NCI-H2107 (cell line): ENCODE measurements at places on chromosomes 6 and 20.
A peak's percentile ranks its signal among the peaks of the same experiment; 100 is the strongest.

DNA sequence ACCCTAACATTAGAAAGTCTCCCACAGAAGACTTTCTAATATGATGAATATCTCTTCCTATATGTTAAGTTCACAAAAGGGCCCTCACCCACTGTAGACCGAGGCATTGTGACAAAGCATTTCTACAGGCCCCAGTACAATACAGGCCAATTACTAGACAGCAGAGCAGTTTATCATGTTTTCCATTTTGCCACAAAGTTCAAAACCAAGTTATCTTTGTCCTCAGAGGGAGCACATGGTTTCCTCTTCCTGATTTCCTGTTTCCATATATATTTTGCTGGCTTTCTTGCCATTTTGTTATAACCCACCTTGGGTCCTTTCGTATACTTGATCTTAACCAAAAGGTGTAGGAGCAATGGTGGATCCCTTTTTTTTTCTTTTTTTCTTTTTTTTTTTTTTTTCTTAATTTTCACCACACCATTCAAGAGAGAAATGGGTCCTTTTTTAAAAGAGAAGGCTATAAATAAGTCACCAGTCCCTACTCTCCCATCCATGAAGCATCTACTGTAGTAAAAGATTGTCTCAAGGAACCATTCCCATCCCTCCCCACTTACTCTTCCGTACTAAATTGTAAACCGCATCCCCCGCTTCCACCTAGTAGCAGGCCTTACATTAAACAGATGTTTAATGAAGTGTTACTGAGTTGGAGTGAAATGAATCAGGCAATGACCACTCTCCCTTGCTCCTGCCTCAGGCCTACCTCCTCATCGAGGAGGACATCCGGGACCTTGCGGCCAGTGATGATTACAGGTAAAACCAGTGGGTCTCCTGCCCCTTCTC lies 2.1 kb upstream of the UBE2C start:
- no peak for DNase-seq

- DNase-seq: no peak
Observed at GRCh38 chr6:95208621-95209020, 368.7 kb upstream of the MANEA start.

DNA sequence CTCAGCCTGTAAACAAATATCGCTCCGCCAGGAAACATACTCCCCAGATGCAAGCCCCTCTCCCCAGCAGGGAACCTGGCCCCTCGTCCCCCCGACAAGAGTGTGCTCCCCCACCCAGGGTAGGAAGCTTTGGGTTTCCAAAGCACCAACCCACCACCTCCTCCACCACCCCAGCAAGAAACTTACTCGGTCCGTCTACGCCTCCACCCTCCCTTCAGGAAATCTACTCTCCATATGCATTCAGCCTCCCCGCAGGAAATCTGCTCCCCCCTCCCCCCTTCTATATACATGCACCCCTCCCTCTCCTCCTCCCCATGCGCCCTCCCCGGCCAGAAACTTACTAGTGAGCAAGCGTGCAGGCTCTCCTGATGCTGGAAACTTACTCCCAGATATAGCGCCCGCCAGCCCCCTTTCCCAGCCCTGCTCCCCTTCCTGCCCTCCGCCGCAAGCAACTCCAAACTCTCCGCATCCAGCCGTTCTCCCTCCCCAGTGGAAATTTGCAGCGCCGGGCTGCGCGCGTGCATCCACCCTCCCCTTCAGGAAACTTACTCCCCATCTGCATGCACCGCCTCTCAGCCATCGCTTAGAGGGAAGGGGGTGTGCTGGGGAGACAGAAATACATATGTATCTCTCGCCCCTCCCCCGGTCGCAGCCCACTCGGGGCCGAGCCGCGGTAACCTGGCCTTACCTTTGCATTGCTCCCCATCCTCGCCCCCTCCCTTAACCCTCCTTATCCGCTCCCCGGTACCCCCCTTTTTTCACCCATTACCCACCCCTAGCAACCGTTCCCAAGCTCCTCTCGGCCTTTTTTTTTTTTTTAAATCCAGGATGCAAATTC lies at the start of gene TRERF1:
Gene TRERF1 (minus strand): TSS at position 594 of the 838 bp plus-strand sequence. CDS start 182,336 bp downstream, outside the sequence.
- peak; percentile 69 for DNase-seq

DNA sequence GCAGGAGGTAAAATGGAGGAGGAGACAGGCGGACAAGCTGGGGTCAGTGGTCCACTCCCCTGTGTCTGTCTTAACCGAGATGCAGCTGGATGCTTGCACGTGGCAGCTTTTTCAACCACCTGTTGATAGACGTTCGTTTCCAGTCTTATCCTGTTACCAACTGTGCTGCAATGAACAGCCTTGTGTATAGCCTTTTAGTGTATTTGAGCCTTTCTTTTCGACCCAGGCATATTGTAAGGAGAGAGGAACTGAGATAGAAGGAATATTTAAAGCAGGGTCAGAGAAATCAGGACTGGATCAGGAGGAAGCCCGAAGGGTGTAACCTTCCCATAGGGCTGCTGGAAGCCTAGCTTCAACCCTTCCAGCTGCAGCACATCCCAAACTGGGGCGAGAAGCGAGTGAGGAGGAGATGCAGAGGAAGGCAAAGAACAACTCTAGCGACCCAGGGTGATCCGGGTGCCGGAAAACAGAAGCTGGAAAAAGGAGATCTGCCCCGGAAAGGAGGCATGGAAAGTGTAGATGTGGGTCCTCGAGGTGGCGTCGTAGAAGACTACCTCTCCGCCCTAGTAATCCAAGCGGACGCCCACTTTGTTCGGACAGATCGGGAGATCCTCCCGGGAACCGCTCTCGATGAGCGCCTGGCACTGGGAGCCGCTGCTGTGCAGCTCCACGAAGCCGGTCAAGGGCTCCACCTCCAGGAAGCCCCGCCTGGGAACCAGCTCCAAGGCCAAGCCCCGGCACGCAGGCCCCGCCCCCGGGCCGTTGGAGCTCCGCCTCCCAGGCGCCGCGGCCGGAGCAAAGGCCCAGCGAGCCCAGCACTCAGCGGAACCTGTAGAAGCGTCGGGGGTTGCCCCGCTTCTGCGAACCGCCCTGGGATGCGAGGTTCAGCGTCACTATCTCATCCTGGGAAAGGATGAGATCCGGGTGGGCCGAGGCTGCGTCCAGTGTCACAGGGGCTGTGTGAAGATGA lies 11.2 kb downstream of the TRIM31 start:
- DNase-seq: peak; percentile 7

- DNase-seq: no peak
Observed at GRCh38 chr6:169046021-169046420, 207.6 kb downstream of the THBS2 start.

- DNase-seq: no peak
Observed at GRCh38 chr6:74091136-74091793, 395.3 kb downstream of the CD109 start.

- DNase-seq: no peak
Observed at GRCh38 chr20:37521061-37521771, at the start of gene NNAT. Gene NNAT (plus strand): TSS chr20:37521250. CDS start chr20:37521332, 82 bp downstream.

DNA sequence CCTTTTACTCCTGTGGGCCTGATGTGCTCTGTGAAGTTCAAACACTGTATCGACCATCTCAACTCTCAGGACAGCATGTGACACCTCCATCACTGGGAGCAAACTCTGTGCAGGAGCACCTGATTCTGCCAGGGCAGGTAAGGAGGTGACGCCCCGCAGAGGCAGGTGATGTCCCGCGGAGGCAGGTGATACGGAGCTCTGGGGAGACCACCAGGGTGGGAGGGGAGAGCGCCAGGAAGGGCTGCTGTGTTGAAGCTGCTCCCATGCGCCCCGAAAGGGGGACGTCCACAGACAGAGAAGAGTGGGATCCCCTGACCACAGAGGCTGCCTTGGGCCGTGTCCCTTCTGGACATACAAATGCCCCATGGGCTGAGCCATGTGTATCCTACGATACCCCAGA lies 58.3 kb downstream of the DACT2 start:
- no peak for DNase-seq

GRCh38 chr20:57598491-57598890 lies 21.7 kb downstream of the ZBP1 start:
- no peak for DNase-seq
